ENCODE measurements at places on chromosomes 16 and 17.

DNA sequence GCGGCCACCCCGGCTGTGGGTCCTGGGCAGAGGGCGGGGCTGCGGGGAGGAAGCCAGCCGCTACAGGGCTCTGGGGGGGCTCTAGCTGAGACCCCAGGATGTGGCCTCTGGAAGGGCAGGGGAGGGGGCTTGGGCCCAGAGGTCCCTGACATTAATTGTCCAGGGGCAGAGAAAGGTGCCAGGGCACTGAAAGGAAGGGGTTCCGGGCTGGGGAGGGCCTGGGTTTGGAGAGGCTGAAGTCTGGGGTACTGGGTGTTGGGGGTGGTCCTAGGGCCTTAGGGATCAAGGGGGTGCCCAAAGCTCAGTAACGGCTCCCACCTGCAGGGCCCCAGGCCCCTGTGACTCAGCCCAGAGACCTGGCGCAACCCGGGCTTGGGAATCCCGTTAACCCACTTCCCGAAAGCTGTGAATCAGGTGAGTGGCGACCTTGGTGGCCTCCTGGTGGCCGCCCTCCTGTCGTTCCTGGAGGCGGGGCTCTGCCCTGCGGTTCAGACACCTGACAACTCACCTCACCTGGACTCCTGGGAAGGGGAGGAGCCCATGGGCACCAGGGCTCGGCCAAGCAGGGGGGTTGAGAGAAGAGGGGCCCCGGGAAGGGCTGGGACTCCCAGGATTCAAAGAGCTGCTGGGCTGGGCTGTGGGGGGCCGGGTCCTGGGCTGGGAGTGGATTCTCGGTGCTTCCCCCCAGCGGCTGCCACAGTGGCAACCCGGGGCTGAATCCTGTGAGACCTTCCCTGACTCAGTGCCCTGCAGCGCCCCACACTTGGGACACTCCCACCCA, 465 bp upstream of the PRSS22 start:
- DNase-seq, result no peak

DNA sequence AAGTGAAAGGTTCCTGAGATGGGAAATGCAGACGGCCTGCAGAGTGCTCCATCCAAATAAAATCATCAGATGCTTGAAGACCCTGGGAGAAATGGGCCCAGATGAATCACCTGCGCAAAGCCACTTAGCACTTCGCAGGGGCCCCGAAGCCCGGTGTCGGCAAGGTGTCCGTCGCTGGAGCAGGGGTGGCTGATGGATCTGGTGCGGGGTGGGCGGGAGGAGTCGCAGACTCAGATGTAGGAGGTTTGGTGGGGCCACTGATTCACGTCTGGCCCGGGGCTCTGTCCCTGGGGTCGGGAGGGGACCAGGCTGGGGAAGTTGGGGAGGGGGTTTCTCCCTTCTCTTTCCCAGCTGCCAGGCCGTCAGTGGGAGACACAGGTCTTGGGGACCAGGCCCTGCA, 21.6 kb upstream of the SSTR5 start:
- DNase-seq, result no peak

DNA sequence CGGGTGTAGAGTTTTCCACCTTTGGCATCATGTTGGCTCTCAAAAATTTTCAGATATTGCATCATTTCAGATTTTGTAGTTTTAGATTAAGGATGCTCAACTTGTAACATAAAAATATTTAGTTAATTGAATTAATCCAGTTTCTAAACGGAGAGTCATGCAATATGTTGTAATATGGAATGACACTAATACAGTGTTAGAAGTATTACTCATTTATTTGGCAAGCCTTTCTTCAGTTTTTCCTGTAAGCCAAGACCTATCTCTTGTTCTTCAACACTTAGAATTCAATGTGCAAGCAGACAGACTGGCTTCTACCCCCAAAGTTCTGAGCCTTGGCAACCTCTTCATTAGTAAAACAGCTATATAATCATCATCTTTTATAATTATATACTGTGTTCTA, 985.0 kb upstream of the GOT2 start:
- DNase-seq, result no peak

GRCh38 chr17:69606142-69606800, 191.8 kb downstream of the MAP2K6 start:
- DNase-seq, result no peak

DNA sequence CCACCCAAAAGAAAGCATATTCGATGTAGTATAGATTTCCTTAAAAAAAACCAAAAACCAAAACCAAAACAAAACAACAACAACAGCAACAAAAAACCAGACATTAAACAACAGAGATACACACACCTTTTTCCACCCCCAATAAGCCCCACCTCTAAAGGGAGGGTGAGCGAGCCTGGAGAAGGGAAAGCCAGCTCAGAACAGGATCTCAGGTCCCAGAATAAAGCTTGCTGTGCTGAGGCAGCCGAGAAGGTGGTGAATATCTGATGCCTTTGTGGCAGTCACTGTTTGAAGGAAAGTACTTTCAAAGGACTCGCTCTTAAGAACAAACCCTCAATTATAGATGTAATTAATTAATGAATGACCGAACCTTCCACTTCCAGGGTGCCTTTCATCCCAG, 470 bp downstream of the KRT23 start:
- DNase-seq, result no peak

DNA sequence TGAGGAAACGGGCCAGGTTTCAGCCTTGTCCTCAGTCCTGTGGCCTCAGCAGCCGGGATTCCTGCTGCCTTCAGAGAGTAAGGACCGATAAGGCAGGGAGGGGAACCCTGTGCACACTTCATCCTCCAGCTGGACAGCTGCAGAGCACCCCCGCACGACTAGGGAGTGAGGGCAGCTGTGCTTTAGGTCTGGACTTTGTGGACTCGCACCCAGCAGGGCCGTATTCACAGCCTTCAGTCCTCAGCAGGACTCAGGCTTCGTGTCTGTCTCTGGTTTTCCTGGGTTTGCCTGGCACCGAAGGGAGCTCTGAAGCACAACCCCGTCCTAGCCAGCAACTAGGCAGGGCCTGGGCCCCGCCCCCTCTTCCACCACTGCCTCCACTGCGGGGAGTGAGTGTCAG, 45.8 kb upstream of the CACNG5 start:
- no peak for DNase-seq
